ENCODE measurements at places on chromosomes 7 and 10. TPM values are rescaled to one million over a fixed set of nuclear protein-coding genes. Genes with fewer than 3 reads are reported as not detected.

GRCh38 chr10:50431133-50431532, 179.8 kb upstream of the ASAH2 start:
- peak; percentile 74 for DNase-seq

GRCh38 chr10:117363028-117363427, 12.2 kb downstream of the PDZD8 start:
- DNase-seq: peak; percentile 24

- DNase-seq: no peak
Observed at GRCh38 chr10:47356708-47357107, 8.5 kb downstream of the RBP3 start.

DNA sequence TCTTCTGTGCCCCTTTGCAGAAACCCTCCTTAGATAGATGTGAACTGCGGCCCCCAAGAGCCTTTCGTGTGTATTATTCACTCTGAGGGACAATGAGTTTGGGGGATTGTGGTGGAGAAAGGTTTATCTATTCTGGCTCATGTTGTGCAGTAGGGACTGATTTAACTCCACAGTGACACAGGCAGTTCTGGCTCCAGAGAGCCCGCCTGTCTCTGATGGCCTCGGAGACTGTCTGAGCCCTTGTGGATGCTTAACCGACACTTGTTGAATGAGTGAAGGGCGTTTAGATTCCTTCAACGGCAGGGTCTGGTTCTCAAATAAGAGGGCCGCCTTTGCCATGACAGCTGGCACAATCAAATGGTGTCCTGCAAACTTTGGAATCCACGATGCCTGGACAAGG, 5.8 kb downstream of the NPTX2 start:
- no peak for DNase-seq

DNA sequence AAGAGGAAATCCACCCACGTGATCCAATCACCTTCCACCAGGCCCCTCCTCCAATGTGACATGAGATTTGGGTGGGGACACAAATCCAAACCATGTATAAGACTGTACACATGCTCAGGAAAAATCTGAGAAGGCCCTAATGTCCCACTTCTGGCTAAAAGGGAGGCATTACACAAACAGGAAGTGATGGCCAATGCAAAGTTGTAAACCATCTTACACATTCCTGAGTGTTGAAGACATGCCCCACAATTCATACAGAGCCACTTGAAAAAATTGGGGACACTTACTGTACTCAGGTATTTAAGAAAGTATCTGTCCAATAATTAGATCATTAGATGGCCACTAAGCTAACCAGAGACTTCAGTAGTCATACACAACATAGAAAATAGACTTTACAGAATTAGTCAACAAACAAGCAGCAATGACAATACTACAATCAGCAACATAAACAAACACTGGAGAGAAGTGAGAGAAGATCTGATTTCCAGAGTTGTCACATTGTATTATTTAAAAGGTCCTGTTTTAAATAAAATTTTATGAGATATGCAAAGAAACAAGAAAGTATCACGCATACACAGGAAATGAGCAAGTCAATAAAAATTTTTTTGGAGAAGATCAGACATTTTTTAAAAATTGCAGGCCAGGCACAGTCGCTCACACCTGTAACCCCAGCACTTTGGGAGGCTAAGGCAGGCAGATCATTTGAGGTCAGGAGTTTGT, 143.3 kb downstream of the DGKI start:
- peak; percentile 19 for DNase-seq

DNA sequence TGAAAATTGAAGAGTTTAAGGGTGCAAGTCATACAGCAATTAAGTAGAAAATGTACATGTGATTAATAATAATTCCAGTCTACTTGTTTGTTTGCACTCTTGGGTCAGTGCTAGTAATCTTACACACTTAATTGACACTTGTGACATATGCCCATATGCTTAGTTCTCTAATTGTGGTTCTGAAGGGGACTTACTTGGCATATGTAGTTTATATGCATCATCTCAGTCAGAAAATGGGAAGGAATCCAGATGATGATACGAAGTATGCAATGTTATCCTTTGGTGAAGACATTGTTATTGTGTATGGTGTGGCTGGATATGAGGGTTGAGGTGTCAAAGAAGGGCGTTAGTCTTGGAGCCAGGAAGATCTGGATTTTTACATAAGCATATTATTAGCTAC, 193.5 kb upstream of the HDAC9 start:
- no peak for DNase-seq

DNA sequence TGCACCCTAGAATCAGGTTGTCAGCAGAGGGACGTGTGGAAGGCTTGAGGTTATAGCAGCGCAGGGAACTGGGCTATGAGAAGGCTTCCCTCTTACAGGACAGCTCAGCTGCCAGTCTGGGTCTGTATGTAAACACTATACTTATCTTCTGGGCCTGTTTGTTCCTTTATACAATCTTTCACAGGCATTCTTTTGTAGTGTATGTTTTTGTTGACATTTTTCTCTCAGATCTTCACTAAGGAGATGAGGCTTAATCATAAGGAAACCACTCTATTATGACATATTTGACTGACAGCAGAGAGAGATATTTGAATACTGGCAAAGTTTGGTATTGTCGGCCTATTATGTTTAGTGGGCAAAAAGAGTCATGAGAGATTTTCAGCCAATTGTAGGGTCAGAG, 929 bp downstream of the GBF1 start:
- peak; percentile 54 for DNase-seq

- peak; percentile 85 for DNase-seq
Observed at GRCh38 chr10:5234106-5234860, 37.6 kb downstream of the AKR1C4 start.

DNA sequence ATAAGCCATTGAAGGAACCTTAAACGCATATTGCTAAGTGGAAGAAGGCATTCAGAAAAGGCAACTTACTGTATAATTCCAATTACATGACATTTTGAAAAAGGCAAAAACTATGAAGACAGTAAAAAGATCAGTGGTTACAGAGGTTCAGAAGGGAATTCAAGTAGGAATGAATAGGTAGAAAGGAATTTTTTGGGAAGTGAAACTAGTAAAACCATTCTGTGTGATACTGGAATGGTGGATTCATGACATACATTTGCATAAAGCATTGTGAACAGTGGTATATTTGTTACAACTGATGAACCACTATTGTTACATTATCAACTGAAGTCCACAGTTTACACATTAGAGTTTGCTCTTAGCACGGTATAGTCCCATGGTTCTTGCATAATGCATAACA, 114.2 kb upstream of the GPR22 start:
- DNase-seq: peak; percentile 4

GRCh38 chr7:2198206-2198605, 34.5 kb downstream of the MAD1L1 start:
- DNase-seq: no peak

DNA sequence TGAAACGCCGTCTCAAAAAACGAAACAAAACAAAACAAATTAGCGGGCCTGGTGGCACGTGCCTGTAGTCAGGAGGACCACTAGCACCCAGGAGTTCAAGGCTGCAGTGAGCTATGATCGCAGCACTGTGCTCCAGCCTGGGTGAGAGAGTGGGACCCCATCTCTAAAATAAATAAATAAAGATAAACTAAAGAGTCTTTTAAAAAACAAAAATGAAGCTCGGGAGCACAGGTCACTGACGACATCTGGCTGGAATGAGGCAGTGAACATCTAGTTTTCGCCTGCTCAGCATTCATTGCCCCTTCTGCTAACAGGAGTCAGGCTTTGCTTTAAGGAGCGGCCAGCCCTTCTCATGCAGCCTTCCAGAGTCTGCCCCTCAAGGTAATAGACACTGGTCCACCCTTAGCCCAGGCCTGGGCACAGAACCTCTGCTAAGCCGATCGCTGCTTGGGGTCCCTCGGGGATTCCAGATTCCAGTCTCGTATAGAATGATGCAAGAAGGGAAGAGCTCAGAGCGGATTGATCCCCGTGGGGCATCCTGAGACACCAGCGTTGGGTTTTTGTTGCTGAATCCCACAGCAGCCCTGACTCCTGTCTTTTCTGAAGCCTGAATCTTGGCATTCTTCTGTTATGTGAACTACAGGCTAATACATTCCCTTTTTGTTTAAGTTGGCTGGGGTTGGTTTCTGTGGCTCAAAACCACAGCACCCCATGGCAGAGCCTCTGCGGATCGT, 14.2 kb upstream of the FOXK1 start:
- peak; percentile 74 for DNase-seq

- no peak for DNase-seq
Observed at GRCh38 chr10:133455611-133456031, 1.9 kb downstream of the SCART1 start.

DNA sequence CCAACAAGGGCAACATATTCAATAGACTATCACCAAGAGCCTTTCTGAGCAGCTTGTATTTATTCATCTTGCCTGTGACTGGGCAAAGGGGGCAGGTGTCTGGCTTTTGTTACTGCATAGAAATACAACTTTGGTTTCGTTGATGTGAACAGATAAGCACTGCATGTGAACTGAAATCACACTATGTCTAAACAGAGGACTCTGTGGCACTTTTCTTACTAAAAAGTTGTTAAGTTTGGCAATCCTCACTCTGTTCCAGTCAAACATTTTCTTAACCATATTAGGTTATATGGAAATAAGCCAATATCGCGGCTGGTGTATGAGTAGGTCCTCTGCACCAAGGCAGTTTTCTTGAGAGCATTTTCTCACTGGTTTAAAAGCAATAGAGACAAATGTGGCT, 48.5 kb downstream of the CALD1 start:
- peak; percentile 87 for DNase-seq

GRCh38 chr7:960269-960871, 5.9 kb upstream of the ADAP1 start:
- DNase-seq: no peak

GRCh38 chr10:44950326-44951225, 9.0 kb upstream of the RASSF4 start:
- no peak for DNase-seq

GRCh38 chr7:120925392-120925791, 25.2 kb upstream of the ING3 start:
- no peak for DNase-seq

GRCh38 chr10:71281646-71282322, 37.3 kb upstream of the SLC29A3 start:
- DNase-seq: no peak

GRCh38 chr10:70324951-70325781, 41.4 kb upstream of the NPFFR1 start:
- DNase-seq: no peak

DNA sequence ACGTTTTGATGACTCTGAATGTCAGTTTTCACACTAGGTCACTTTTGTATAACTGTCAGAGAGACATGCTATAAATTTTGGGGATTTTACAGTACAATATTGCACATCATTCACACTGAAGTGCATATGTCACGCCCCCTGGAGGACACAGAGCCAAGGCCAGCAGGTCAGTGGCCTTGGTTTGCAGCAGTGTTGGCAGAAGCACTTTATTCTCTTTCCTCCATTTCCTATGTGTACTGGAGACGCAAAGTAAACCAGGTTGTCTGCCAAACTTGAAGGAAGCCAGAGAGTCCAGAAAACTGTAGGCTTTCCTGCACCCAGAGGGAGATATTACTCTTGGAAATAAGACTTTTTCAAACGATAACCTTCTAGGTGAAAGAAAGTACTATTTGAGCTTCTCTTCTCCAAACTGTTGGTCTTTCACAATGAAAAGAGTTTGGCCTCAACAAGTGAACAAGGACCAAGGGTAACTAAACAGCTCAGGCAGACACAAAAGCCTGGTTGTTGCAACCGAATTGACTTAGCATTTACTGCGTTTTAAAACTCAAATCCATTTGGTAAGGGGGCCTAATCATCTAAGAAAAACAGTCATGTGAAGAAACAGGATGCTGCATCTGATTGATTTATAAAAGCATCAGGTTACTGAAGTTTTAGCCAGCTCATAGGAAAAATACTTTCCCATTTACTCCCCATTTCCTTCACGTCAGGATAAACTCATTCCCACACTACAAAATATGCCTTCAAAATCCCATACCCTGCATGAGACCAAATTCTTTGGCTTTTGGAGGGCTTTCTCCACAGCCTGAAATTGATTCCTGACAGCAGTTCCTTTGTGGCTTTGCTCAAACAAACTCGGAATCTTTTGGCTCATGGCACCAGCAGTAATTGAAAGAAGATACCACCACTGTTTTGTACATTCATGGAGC, 83.0 kb upstream of the SEC61G start:
- peak; percentile 52 for DNase-seq

DNA sequence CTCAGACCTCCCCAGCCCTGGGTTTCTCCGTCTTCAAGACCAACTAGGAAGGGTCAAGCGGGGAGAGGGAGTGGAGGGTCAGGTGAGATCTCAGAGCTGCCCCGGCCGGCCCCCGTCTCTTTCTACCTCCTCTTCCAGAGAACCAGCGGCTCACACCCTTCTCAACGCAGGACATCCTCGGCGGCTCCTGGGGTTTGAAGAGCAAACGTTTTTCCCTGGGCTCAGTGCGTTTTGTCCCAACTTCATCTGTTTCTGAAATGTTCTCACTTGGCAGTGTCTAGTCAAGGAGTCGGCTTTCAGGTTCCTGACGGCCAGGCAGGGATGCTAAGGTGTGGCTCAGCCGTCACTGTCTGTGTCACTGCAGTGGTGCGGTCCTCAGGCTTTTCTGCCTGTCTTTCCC, 416.4 kb upstream of the FOXK1 start:
- no peak for DNase-seq

GRCh38 chr7:21094589-21094988, 307.9 kb upstream of the SP8 start:
- no peak for DNase-seq

DNA sequence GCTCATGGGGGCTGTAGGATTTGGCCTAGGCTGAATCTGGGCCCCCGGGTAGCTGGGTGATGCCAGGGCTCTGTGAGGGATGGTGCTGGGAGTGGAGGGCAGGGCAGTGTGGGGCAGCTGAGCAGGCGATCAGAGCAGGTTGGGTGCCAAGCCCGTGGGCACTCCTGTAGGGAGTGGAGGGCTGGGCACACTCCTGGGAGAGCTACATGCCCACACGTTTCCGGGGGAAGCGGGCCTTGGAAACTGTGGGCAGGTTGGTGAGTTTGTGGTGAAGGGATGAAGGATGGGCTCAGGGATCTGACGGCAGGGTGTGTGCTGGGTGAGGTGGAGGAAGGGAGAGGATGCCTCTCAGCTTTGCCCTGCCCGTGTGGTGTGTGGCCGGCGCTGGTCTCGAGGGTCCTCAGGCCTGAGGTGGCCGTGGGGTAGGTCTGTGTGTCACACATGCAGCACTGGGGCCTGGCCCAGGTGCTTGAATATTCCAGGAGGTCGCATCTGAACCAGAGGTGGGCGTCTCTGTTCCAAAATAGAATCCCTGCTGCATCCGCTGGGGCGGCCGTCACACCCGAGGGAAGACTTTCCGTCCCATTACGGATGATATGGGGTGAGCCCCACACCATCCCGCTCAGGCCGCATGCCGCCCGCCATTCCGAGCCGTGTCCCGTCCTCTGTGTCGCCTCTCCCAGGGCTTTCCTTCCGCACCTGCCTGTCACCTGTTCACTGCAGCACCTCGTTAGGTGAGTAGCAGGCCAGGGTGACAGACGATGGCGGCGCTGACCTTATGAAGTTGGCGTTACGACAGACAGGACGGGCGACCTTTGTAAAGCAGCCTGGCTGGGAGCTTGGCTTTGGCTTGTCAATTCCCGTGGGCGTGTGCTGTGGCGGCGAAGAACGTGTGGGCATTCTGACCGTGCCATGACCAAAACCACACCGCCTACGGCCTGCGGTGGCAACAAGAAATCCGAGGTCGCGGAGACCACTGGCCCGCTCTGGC, 143.6 kb downstream of the ACTR3B start:
- no peak for DNase-seq

PGAM2 gene
- under 0.01 TPM for total RNA-seq

GIMAP7 gene
- not detected for total RNA-seq

TAF3 gene
- total RNA-seq: 2.3 TPM

HOGA1 gene
- 0.86 TPM for total RNA-seq

FBXO24 gene
- 0.43 TPM for total RNA-seq

CPA2 gene
- total RNA-seq: 0.32 TPM

PDE1C gene
- 4.7 TPM for total RNA-seq

FAM25C gene
- not detected for total RNA-seq

CDH23 gene
- total RNA-seq: under 0.01 TPM

GRID2IP gene
- total RNA-seq: not detected

AQP1 gene
- total RNA-seq: 11.9 TPM

CCDC172 gene
- total RNA-seq: not detected
